Breast epithelium (tissue), 4 donors: ENCODE measurements at places on chromosomes 13 and 19.

GRCh38 chr19:2236064-2236313 is 140 bp downstream of the PLEKHJ1 start:
- DNase-seq, result no peak

DNA sequence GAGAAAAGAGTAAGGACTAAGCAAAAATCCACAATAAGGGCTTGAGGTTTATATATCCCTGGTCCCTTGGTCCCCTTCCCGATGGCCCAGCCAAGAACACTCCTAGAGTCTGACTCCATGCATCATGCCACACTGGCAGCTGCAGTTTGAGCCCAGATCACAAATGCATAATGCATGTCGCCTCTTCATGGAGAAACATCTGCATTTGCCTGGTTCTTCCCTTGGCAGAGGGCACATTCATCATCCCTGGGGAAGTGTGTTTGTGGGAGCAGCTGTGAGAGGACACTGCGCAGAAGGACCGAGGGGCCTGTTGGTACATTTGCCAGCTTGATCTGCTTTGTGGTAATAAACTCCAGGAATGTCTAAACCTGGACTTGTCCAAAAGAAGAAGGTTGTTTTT is 731.8 kb downstream of the FGF9 start:
- DNase-seq, result no peak

DNA sequence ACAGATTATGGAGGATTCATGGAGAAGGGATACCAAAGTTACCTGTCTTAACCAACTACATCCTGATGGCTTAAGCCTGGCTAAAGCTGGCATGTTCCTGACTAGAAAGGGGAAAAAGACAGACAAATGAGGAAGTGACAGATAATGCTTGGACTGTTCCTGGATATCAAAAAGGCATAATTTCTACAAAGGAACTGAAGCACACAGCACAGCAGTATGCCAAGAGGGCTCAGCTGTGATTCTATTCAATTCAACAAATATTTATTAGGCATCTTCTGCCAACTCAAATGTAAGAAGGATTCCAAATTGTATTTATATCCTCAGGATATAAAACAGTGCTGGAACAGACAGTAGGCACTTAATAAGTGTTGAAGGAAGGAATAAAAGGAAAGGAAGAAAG is 59.5 kb downstream of the KLF12 start:
- no peak for DNase-seq

GRCh38 chr19:31110336-31110735 is 238.9 kb downstream of the TSHZ3 start:
- no peak for DNase-seq

GRCh38 chr13:75694722-75695121 is 58.6 kb downstream of the LMO7 start:
- no peak for DNase-seq

- no peak for DNase-seq
Observed at GRCh38 chr13:98568918-98569317, 8.0 kb downstream of the STK24 start.

- DNase-seq, result no peak
Observed at GRCh38 chr13:36915896-36916640, 4.0 kb downstream of the SMAD9 start.

- DNase-seq, result no peak
Observed at GRCh38 chr13:101985321-101985720, 416.5 kb downstream of the FGF14 start.

DNA sequence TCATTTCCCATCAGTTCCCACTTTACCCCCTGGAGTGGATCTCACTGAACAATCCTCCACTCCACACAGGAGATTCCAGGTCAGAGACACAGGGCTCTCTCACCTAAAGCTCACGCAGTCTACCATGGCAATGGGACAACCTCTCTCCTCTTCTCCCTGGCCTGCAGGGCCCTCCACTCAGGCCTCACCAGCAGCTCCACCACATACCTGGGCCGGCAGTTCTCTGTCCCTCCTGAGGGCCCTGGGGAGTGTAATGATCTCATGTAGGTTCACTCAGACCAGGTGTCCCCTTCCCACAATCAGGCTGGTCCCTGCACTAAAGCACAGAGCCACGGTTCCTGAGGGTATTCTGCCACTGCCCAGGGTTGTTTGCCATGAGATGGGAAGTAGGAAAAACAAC is 15.6 kb downstream of the CEACAM3 start:
- no peak for DNase-seq

- DNase-seq, result no peak
Observed at GRCh38 chr13:43203781-43204180, 180.4 kb downstream of the DNAJC15 start.

DNA sequence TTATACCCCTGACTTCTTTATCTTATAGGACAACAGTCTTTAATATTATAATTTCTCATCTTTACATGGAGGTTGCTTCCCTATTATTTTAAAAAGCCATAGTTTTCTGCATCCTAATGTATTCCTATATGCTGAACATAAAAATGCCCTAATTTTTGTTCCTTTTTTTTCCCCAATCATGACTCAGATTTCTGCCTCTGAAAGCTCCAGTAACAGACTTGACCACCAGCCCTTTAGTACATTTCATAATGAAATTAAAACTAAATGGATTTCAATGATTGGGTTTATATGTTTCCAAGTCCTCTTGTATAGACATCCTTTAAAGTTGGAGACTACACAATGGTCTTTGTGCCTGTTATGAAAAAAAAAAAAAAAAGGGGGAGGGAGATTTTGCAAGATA is 712.5 kb downstream of the DIAPH3 start:
- DNase-seq, result no peak

- DNase-seq, result no peak
Observed at GRCh38 chr13:71663431-71663830, 203.6 kb downstream of the DACH1 start.

DNA sequence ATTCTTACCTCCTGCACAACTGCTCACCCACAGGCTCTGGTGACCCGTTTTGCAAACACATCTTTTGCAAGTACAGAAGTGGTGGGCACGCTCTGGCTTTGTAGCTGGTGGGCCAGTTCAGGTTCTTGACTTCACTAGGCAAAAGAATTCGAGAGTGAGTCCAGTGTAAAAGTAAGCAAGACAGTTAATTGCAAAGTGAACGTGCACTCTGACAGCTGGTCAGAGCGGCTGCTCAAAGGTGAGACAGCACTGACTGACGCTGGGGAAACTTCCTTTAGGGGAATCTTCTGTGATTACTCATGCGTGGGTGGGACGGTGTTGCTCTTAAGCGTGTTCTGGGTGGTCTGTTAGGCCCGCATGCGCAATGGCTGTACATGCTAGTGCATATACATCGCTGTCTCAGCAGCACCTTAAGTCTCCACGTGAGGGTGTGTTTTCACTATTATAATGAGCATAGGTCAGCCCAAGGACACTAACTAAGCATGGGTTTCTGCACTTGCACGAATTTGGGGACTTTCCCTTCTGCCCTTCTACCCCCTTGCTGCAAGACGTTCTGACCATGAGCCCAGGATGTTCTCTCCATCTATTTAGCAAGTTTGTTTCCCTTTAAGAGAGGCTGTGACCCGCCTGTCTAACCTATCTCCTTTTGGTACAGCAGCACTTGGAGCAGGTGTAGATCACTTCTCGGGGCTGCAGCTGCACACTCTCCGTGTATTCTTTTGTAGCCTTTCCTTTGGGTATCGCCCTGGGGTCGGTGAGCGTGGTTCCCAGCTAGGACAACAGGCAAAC is 30.2 kb upstream of the CD33 start:
- DNase-seq, result no peak
